ENCODE measurements at places on chromosomes 2 and 18.
A peak's percentile ranks its signal among the peaks of the same experiment; 100 is the strongest.

GRCh38 chr18:63205791-63206252, 113.7 kb downstream of the BCL2 start:
- no peak for DNase-seq

DNA sequence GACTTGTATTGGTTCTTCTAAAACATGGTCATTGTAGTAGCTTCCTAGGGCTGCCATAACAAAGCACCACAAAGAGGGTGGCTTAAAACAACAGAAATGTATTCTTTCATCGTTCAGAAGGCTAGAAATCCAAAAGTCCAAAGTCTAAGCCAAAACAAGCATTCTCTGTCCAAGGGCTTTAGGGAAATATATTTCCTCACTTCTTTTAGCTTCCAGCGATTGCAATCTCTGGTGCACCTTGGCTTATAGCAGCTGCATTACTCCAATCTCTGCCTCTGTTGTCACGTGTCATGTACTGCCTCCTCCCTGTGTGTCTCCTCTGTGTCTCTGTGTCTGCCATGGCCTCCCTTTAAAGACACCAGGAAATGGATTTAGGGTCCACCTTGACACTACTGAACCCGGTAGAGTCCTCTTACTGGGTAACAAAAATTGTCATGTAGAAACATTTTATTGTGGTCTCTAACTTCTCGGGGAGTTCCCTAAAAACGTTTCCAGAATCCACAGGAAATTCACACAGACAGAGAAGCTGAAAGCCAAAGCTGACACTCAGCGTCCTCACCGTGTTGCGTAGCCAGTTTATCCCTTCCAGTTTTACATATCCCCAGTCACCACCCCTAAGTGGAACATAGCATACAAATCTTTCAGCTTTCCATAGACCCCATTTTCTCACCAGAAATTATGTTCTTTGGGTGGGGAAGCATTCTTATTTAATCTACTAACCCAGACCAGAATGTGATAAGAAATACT, 20.7 kb upstream of the TTN start:
- no peak for DNase-seq

DNA sequence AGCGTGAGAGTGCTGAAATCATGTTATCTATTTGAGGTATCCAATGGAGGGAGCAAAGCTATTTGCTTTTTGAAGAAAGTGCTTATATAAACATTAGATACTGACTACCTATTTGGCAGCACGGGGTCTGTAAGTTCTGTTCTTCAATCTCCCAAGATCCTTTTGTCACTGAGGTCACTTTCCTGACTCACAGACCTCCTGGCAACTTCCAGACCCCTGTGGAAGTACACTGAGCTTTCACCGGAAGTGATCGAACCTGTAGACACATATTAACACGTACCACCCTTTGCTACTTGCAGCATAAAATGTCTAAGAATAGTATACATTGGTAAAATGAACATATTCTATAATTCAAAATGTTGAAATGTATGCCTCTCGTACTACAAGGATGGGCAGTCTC, 452.6 kb upstream of the ST6GAL2 start:
- no peak for DNase-seq

GRCh38 chr2:62452701-62453454, 53.1 kb downstream of the TMEM17 start:
- no peak for DNase-seq

DNA sequence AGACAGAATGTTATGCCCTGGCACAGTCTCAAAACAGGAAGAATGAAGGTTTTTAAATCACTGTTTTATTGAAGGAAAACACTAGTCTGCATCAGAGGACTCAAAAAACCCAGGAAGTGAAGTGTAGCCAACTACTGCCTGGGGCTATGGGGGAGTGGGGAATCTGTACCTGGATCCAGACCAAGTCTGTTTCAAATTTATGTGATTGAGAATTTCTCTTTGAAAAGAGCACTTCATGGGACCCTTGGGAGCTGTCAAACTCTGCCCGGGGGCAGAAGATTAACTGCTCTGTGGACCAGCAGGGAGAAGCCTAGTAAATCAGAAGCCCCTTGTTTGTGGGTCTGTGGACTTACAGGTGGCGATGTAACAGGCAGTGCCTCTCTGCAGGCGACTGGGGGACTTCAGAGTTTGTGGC, 45.3 kb upstream of the TANC1 start:
- no peak for DNase-seq

DNA sequence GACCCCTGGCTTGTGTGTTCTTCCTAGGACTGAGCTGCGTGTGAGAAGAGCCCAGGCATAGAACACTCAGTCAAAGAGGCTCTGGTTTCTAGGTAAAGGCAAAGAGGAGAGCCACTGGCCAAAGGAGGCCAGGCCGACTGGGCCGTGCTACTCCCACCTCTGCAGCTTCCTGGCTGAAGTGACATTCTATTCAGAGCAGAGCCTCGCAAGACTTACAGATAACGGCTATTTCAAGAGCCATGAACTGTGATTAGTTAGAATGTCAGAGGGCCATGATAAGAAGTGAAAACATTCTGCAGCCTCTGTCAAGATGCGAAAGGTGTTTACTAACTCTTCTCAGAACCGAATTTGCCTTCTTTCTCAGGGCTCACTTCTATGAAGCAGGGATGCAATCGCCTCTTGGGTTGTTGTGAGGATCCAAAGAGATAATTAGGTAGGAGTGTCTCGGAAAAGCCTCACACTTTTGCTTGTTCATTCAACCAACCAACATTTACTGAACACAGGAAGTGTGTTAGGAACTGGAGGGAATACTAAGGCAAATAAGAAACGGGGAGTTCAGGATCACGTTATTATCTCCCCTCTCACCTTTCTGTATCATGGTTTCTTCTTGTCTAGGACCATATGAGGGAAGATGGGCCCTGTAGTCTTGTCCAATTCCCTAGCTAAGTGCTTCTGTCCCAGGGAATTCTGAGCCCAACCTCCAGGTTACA, 3.4 kb upstream of the DNAJC5G start:
- no peak for DNase-seq

DNA sequence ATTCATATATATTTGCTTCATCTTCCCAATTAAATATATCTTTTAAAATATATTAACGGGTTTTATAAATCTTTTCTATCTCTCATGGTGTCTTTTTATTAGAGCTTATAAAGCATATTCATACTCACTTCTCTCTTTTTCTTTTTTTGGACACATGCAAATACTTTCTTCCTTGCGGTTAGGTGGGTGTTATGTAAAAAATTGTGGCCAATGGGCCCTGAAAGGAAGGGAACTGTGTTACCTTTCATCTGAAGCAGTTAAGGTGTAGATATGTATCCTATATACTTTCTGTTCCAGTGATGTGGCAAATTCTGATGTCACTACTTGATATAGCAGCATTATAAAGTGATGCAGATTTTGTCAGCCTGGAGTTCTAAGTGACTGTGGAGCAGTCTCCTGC, 714.5 kb downstream of the PLCL1 start:
- no peak for DNase-seq

GRCh38 chr2:32910883-32911598, 35.7 kb upstream of the LTBP1 start:
- DNase-seq, result no peak

DNA sequence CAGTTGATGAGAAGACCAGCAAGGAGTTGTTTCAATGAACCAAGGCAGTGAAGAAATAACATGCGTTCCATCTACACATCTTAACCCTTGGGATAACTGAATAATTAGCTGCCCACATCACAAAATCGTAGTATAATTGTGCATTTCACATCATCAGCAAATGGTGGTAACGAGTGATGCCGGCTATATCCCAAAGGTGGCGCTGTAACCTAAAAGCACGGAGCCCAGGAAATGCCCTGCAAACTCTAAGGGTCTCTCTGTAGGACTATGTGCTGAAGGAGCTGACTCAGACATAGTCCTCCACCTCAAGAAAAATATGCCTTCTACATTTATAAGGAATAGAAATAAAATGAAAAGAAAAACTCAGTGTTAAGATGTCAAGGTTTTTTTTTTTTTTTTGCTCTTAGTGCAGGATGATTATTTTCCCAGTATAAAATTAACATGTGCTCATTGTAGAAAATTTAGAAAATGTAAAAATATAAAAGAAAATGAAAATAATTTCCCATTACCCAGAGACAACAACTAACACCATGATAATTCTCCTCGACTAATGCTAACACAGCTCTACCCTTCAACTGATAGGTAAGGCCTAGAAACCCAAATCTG, 23.1 kb upstream of the DSG3 start:
- DNase-seq, result no peak

DNA sequence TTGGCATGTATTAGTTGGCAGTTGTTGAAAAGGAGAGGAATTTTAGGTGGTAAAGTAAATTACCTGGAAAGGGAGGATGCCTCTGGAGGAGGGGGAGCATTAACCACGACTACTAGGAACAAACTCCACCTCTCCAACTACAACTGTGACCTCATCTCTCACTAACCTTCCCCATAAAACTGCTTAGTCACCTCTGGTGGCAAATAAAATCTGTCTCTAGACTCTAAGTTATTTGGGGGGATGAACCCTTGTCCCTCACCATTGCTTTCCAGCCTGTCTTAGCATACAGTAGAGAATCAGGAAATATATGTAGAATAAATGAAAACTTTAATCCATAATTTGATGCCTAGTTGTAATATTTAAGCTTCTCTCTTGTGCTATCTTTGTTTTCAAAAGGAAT, 27.6 kb upstream of the MYO1B start:
- DNase-seq, result no peak

DNA sequence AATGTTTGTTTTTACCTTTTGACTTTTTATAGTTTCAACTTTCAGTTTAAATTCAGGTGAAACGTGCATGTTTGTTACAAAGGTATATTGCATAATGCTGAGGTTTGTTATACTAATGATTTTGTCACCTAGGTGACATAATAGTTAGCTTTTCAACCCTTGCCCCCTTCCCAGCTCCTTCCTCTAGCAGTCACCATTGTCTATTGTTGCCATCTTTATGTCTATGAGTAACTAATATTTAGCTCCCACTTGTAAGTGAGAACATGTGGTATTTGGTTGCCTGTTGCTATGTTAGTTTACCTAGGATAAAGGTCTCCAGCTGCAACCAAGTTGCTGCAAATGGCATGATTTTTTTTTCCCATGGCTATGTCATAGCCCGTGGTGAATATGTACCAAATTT, 322.3 kb upstream of the SETBP1 start:
- no peak for DNase-seq

- DNase-seq, result no peak
Observed at GRCh38 chr2:110910423-110910822, 178.1 kb downstream of the ACOXL start.

DNA sequence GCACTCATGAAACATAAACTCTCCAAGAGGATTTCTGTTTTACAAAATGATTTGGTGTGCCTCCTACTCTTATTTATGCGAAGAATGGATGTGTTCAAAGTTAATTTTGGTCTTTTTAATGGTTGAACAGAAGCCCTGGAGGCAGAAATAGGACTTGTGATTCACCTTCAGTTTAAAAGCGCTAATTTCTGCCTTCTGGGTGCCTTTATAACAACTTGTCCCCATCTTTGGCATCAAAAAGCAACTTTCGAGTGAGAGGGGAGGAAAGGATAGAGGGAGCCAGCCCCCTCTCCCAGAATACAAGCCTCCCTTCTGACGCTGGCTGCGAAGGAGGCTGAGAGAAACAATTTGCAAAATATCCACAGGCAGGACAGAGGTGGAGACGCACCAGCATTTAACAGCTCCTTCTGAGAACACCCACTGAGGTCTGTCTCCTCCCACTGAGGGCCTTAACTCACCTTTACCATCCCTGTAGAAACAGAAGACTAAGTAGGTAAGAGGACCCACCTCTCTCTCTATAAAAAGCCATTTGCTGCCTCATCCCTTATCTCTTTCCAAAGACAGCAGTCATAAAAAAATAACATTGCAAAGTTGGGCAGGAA, 24.3 kb upstream of the BCL11A start:
- no peak for DNase-seq

GRCh38 chr18:32552421-32553030, 81.8 kb upstream of the GAREM1 start:
- DNase-seq, result peak; percentile 2

DNA sequence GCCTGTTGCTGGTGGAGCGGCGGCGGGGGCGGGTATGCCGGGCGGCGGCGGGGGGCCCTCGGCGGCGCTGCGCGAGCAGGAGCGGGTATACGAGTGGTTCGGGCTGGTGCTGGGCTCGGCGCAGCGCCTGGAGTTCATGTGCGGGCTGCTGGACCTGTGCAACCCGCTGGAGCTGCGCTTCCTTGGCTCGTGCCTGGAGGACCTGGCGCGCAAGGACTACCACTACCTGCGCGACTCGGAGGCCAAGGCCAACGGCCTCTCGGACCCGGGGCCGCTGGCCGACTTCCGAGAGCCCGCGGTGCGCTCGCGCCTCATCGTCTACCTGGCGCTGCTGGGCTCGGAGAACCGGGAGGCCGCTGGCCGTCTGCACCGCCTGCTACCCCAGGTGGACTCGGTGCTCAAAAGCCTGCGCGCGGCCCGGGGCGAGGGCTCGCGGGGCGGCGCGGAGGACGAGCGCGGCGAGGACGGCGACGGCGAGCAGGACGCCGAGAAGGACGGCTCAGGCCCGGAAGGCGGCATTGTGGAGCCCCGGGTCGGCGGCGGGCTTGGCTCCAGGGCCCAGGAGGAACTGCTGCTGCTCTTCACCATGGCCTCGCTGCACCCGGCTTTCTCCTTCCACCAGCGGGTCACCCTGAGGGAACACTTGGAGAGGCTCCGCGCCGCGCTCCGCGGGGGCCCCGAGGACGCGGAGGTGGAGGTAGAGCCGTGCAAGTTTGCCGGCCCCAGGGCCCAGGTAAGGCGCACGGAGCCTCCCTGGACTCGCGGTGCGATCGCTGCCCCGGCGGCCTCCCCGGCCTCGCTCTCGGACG, 1.0 kb downstream of the ZCCHC2 start:
- peak; percentile 49 for DNase-seq

DNA sequence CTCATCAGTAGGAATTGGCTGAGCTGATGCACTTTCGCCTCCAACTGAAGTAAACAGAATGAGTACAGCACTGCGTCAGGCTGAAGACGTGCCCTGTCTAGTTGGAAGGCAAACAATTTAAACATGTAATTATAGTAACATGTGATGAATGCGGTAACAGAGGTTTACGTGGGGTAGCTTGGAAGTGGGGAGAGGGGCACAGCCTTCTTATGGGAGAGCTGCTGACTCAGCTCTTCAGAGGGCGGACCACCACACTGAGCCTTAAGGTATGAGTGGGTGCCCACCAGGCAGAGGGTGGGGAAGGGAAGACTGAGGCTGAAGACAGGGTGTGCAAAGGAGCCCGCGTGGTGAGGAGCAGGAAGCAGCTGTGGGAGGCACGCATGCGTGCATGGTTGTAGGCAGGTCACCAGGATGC, 6.2 kb upstream of the EHD3 start:
- DNase-seq, result no peak

DNA sequence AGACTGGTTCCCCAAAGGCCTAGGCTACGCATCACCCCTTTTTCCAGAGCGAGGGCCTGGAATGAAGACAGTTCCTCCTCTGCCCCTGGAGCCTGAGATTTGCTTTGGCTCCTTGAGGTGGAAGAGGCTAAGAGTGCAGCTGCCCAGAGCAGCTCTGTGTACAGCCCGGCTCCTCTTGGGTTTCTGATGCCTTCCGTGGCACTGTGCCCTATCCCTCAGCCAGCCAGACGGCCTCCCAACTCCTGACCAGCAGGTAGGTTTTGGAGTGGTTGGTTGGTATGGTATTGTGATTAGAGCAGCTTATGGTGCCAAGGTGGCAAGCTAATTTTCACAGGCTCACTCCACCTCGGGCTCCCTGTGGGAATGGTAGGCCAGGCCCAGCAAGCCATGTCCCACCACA, 112.2 kb downstream of the TANC1 start:
- no peak for DNase-seq

GRCh38 chr2:128624956-128625355, 306.3 kb upstream of the HS6ST1 start:
- DNase-seq, result no peak
